ENCODE measurements at places on chromosomes 6 and 20.
A peak's percentile ranks its signal among the peaks of the same experiment; 100 is the strongest.

DNA sequence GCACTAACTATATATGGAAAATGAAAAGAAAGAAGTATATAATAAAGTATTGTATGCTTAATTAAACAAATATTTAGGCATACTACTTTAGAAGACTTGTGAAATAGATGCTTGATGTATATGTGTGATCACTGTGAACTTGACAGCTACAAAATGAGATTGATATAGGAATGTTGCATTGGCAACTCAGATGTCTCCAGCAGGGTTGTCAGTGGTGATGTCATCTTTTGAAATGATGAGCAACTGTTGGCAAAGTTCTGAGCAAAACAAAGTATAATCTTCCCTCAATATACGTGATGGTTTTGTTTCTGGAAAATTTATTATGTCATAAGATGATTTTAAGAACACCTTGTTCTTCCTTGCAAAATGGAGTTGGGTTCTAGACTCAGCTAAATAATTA is 133.8 kb downstream of the ARID1B start:
- no peak for DNase-seq

DNA sequence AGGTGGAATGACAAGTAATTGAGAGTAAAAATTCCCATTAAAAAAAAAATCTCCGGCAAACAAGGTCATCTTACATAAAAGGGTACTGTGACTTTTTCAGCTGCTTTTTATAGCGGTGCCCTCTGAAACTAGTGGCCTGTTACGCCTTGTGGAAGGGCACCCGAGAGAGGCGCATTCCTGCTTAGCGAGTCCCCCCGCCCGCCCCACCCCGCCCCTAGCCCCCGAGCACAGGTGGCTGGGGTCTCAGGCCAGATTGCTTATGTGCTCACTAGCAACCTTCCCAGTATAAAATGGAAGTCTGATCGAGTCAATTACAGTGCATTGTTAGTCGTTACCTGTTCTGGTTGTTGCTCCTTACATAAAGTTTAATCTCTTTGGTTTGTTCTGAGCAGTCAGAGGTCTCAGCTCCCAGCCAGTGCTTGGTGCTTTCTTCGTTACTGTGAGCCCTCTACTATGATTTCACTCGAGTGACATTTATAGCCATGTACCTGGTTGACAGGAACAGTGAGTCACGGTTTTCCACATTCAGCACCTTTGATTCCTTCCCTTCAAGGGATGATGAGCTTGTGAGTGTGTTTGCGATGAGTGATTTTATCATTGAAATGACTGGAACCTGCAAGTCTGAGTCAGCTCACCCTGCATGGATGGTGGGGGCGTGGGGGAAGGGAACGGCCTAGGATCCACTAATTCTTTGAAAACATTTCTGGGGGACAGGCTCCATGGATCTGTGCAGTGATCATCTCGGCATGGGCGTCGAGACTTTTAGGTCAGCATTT is 47.6 kb downstream of the ZDHHC14 start:
- DNase-seq: peak; percentile 79

GRCh38 chr6:6942831-6943230 is 164.9 kb upstream of the RREB1 start:
- DNase-seq: no peak

DNA sequence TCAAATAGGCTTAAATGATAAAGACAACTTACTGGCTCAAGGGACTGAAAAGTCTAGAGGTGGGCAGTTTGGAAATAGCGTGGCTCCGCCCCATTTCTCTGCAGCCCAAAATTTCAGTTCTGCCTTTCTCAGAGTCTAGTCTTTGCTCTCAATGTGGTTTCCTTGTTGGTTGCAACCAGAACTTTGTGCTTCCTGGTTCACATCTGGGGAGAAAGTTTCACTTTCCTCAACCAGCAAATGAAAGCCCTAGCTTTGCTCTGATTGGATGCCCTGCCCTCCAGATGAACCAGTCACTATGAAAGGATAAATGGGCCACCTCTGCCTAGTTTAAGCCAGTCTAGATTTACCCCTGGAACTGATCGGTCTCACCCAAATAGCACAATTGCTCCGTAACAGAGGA is 14.9 kb downstream of the SYCP2L start:
- no peak for DNase-seq

- DNase-seq: no peak
Measured at GRCh38 chr6:53752856-53753255, 41.9 kb upstream of the LRRC1 start.

GRCh38 chr20:62269378-62269777 is 31.1 kb downstream of the OSBPL2 start:
- no peak for DNase-seq

- peak; percentile 59 for DNase-seq
Measured at GRCh38 chr6:15911753-15912504, 217.0 kb upstream of the MYLIP start.

- DNase-seq: no peak
Measured at GRCh38 chr6:20680697-20681165, 146.5 kb downstream of the CDKAL1 start.

- peak; percentile 61 for DNase-seq
Measured at GRCh38 chr6:148972481-148972880, 225.7 kb downstream of the UST start.

- DNase-seq: no peak
Measured at GRCh38 chr6:83978324-83978734, 55.2 kb upstream of the MRAP2 start.

DNA sequence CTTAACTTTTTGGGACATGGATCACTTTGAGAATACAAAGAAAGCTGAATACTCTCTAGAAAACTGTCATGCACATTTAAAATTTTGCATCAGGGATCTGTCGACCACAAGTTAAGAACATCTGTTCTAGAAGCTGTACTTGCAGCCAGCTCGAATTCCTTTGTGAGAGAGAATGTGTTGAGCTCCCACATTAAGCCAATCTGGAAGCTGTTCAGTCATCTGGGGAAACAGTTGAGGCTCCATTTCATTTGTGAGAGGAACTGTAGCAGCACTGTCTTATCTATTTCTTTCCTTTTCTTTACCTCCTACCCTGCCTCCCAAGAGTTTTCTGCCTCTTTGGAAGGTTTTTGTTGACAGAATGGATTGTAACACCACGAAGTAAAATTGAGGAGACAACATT is 50.8 kb downstream of the KAT14 start:
- no peak for DNase-seq

GRCh38 chr20:42295592-42295991 is 677.4 kb upstream of the CHD6 start:
- no peak for DNase-seq

DNA sequence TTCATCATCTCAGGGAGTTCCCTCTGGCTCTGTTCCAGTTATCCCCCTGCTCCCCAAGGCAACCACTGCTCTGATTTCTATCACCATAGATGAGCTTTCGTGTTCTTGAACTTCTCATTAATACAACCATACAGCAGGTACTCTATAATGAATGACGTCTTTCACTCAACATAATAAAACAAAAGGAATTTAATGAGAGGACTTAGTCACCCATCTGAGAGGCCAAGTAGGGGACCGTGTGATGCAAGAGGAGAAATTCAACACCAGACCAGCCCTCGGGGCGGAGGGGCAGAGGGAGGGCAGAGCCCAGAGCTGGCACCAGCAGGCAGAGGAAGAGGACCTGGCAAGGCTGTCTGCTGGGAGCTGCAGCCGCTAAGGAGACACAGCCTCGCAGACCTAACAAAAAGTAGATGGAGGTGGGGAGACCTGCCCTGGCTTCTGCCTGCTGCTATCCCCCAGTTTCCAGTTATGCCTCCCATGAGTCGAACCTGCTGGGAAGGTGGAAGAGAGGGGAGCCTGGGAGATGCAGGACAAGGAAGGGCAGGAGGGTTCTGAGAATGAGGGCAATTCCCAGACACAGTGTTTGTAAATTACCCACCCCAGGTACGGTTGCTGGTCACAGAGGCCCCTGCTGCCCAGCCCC is 13.8 kb downstream of the CCN5 start:
- DNase-seq: no peak

DNA sequence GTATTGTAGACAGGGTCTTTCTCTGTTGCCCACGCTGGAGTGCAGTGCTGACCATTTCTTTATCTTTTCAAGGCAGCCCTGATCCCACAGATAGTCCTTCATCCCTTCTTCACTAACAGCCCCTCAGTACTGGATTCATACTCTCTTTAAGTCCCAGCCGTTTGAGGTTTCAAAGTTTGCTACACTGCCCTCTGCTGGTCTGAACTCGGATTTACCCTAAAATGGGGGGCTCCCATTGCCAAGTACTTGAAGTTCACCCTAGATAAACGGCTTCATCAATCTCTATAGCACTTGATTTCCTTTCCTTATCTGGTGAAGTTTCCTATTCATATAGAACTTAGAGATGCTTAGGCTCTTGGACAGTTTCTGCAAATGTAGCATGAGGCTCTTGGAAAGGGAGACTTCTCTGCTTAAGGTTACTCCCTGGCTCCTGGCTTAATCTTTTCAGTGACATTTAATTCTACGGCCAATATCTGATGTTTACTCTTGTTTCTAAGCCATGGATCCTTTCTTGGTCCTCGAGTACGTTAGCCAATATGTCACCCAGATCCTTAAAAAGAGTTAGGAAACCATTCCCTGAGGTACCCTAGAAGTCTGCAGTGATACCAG is 21.4 kb upstream of the PREP start:
- peak; percentile 79 for DNase-seq

DNA sequence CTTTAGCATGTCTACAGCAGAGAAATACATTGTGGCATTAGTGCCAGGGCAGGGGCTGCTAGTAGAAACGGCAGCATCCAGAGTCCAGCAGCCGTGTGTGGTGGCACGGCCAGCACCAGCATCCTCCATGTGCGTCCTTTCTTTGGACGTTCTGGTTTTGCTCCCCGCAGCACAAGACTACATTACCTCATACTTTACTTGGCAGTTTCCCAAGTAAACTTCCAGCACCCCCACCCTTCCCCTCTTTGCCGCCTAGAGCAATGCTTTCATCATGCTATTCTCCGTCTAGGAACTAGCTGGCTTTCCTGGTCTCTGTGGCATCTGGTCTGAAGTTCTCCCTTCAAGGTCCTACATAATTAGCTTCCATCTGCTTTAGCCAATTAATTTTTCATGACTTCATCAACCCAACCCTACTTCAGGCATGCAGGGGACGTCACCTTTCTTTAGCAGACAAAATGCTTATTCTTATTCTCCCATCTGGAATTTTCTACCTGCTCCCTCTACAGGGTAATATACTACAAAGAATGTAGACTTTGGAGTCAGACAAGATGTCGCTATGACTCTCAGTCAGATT is 67.6 kb downstream of the BLOC1S5 start:
- DNase-seq: no peak

DNA sequence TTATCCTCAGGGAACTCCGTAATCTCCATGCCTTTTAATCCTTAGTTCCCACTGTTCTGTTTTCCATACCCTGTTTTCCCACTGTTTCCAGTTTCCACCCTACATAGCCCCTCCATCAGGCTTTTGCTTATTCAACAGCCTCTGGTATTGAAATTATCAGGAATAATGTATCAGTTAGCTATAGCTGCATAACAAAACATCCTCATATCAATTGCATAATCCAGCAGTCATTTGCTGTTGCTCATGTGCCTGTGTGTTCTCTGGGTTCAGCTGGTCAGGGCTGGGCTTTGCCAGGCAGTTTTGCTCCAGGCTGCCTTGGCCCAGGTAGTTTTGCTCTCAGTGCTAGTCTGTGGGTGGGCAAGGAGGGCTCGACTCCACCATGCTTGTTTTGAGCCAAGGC is 94.3 kb upstream of the FOXA2 start:
- no peak for DNase-seq

- no peak for DNase-seq
Measured at GRCh38 chr6:143773506-143774150, 69.5 kb upstream of the LTV1 start.

GRCh38 chr6:26195924-26196845 is 109.0 kb downstream of the HFE start:
- peak; percentile 83 for DNase-seq

DNA sequence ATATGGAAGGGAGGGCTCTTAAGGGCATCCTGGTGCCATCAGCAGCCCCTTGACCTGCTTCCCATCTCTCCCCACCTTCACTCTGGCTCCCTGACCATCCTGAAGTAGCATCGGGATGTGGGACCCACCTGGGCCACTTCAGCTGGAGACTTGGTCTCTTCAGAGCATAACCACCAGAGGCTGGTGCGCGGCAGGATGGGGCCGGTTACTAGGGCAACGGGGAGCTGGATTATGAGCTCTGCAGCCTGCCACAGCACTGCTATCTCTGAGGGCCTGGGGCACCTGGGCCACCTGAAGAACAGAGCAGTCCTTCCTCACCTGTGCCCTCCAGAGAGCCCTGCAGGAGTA is 79.7 kb downstream of the SYNJ2 start:
- no peak for DNase-seq

DNA sequence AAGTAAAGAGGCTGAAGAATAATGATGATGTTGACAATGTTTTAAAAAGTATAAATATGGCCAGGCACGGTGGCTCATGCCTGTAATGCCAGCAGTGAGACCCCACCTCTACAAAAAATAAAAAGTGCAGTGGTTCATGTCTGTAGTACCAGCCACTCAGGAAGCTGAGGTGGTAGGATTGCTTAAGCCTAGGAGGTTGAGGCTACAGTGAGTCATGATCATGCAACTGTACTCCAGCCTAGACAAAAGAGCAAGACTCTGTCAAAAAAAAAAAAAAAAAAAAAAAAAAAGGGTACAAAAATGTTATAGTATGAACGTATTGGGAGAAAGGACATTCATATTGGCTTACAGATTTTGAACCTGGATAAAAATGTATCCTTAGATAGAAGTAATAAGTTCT is 543.1 kb upstream of the IRAK1BP1 start:
- DNase-seq: no peak

- DNase-seq: no peak
Measured at GRCh38 chr6:30075094-30075789, at the start of gene RNF39. TSS of gene RNF39 (minus strand) at chr6:30075769. CDS start at chr6:30075585, 184 bp downstream.

GRCh38 chr20:3406481-3407039 is 909 bp downstream of the DNAAF9 start:
- no peak for DNase-seq

- DNase-seq: peak; percentile 89
Measured at GRCh38 chr6:142945049-142945445, at the start of gene HIVEP2. TSS of gene HIVEP2 (minus strand) at chr6:142945176. CDS start at chr6:142774738, 170,438 bp downstream.

- no peak for DNase-seq
Measured at GRCh38 chr6:15927531-15928225, 201.2 kb upstream of the MYLIP start.

DNA sequence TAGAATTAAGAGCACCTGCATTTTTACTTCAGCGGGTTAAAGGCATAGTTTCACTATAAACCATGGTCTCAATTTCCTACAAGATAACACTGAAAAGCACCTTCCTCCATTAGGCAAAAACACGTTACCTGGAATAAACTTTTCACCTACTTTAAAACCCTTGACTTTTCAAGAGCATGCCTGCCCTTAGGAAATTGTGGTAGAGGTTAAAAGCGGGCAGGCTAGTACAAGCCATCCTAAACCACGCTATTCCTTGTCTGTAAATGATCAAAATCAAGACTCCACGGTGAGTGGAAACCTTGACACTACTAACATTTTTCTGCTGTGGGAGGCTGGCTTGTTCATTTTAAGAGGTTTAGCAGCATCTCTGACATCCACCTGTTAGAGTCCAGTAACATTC is 43.9 kb downstream of the NR2E1 start:
- DNase-seq: no peak

- DNase-seq: no peak
Measured at GRCh38 chr6:167119670-167120582, 3.0 kb upstream of the CCR6 start.

- no peak for DNase-seq
Measured at GRCh38 chr6:127182501-127182900, 64.0 kb downstream of the RSPO3 start.

- no peak for DNase-seq
Measured at GRCh38 chr20:6680441-6680840, 87.0 kb upstream of the BMP2 start.
